ENCODE measurements at places on chromosomes 4 and X.

GRCh38 chr4:56755901-56756300, 65.6 kb downstream of the SPINK2 start:
- no peak for DNase-seq

DNA sequence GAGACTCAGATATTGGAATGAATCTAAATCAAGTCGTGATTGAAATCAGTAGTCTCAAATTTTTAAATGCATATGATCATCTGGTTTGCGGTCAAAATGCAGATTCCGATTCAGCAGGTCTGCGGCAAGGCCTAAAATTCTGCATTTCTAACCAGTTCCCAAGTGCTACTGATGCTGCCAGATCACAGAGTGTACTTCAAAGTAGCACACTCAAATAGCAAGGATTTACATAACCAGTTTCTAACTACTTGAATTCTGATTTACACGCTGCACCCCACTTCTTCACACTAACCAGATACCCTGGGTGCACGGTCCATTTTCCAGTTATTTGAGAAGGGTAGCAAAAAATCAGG, 752 bp downstream of the MBTPS2 start:
- DNase-seq, result peak; percentile 7

GRCh38 chrX:39174772-39175417, 373.6 kb downstream of the MID1IP1 start:
- DNase-seq, result peak; percentile 69

DNA sequence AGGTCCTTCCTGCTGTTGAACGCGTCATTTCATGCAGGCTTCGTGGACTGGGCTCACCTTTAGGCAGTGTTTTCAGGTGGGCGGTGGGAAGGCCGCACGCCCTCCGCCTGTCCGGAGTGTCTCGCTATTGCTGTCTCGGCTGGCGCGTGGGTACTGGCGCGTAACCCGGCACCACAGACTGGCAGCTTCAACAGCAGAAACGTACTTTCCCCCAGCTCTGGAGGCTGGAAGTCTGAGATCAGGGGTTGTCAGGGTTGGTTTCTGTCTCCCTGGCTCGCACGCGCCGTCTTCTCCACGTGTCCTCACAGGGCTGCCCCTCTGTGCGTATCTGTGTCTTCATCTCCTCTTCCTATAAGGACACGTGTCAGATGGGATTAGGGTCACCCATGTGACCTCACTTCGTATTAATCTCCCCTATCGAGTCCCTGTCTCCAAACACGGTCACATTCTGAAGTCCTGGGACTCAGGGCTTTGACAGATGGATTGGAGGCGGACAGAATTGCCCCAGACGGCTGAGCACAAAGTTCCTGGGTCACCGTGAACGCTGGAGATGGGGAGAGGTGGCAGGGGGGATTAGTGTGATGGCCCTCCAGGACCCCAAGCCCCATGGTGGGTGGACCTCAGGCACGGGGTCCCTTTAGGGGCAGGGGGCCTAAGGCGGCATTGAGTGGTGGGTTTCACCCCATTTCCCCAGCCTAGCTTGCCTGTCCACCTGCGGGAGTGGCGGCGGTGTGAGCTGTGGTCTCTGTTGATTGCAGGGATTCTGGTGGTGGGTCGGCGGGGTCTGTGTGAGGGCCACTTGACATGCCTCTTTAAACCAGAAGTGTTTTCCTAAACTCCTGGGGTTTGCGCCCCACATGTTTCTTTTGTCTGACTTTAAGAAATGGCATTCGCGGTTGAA, 83.4 kb upstream of the LRPAP1 start:
- DNase-seq, result no peak

- no peak for DNase-seq
Observed at GRCh38 chr4:137387924-137388323, 144.4 kb downstream of the PCDH18 start.

- DNase-seq, result no peak
Observed at GRCh38 chrX:154594491-154594890, 9.6 kb downstream of the CTAG1A start.

DNA sequence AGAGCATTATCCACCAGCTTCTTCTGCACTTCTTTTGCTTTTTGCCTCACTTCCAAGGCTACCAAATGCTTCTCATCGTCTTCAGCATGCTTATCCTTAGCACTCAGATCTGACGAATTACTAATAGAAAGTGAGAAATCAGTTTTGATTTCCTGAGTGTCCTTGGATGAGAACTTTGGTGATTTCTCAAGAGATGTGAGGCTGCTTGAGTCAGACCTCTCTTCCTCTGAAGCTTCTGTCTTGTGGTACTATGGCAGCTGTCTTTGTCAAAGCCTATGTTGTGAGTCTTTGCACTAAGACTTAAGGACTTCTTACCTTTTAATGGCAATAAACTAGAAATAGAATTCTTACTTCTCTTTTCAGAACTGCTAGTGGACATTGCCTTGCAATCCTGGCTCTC, 169.9 kb downstream of the CPE start:
- DNase-seq, result no peak

- DNase-seq, result no peak
Observed at GRCh38 chrX:113529426-113530013, 688.9 kb upstream of the AMOT start.

DNA sequence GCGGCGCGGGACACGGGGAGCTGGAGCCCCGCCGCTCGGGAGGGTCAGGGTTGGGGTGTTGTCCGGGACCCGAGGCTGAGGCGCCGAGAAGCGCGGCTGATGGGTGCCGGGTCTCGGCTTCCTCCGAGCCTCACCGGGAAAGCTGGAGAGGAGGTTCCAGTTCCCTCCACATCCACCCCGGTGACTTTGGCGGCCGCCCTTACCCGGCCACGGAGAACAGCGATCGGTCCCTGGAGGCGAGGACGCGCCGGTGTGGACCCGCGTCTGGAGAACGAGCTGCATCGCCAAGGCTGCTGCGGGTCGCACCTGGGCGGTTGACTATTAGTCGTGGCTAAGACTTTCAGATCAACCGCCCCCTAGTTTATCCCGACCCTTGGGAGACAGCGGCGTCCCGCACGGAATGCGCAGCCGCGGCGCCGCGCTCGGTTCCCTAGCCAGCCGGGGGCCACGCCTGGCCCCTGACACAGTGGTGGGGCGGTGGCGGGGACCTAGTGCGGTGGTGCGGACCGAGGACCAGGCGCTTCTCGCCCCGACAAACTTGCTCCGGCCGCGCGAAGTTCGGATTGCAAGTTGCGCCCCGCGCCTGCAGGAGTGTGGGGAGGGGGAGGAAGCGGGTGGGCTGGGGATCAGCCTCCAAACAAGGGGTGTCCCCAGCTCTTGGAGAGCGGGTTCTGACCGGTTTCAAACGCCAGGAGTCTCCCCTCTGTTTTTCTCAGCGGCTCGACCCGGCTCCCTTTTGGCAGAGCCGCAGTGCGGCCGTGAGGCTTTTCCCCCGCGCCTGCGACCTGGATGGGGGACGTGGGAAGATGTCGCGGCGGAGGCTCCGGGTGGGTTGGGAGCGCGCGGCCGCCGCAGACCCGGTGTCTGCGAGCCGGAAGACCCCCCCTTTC, 568 bp downstream of the FHDC1 start:
- DNase-seq, result peak; percentile 43

DNA sequence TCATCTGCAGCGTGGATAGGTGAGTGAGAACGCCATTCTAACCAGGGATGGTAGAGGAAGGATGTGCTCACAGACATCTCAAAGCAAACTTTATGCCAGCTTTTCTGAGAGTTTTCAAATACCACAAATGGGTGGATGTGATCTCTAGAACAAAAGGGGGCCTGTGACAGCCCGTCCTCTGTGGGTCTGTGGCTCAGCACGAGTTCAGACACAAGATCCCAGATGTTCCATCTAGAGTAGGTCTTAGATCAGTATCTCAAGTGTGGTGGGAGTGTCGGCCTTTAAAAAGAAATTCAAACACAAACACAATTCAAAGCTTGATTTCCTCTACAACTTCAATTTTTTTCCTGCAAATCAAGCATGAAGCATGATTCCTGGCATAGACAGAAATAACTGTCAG, 22.8 kb downstream of the QDPR start:
- no peak for DNase-seq

DNA sequence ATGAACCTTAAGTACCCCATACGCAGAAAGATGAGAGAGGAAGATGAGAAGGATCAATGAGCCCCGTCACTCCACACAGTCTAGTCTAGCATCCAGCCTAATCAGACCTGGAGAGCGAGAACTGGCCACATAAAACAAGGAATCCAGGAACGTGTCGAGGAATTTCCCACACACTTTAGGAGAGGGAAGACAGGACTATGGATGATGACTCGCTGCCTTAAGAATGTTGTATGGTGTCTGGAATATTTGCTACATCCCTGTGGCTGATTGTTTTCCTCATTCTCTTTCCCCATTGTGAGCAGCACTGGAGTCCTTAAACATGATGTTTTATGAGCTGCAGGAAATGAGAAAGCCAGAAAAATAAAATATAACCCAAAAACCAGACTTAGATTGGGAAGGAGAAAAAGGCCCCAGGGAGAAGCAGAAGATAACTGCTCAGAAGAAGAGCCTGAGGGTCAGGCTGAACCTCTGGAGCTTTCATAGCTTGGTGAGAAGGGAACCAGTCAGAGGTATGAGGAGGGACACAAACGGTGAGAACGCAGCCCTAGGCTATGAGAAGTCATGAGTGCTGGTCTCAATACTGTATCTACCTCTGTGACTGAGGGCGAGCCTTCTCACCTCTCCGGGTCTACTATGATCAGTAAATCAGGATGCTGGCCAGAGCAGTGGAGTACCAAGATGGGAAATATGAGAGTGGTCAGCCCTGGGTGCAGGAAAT, 139.5 kb upstream of the NOCT start:
- no peak for DNase-seq

DNA sequence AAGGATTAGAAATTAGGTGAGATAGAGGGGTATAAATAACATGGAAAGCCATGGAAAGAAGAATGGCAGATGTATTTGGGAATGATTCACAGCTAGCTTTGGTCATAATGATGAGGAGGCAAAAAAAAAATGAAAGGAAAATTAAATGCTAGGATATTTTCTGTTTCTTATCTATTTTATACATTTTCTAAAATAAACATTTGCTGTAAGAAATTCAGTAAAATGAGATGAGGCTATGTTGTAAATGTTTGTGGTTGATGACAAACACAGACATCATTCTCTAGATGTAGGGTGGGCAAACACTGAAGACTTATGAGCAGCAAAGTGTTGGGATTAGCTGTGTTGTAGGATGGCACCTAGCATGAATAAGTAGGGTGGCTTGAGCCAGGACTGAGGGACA, 407.1 kb downstream of the IL15 start:
- no peak for DNase-seq

GRCh38 chr4:112318239-112319142, 21.3 kb downstream of the ALPK1 start:
- DNase-seq, result no peak

GRCh38 chr4:98641376-98641775, 17.0 kb downstream of the TSPAN5 start:
- no peak for DNase-seq
